ENCODE measurements at places on chromosomes 7 and 10.

- H3K27me3 ChIP-seq = no peaks in the 10 kb centered on the region
- no peak overlapping the region for H3K27ac ChIP-seq
- H3K36me3 ChIP-seq = no peaks in the 10 kb centered on the region
- no peaks in the 10 kb centered on the region for H3K4me1 ChIP-seq
Measured at GRCh38 chr10:49518982-49519578, 19.8 kb downstream of the ERCC6 start.

- no peaks in the 10 kb centered on the region for H3K4me1 ChIP-seq
- DNase-seq = no peak
- H3K36me3 ChIP-seq = no peaks in the 10 kb centered on the region
- H3K4me3 ChIP-seq = no peak overlapping the region
- H3K27me3 ChIP-seq = no peaks in the 10 kb centered on the region
Measured at GRCh38 chr10:36943544-36943943, 181.9 kb upstream of the ANKRD30A start.

DNA sequence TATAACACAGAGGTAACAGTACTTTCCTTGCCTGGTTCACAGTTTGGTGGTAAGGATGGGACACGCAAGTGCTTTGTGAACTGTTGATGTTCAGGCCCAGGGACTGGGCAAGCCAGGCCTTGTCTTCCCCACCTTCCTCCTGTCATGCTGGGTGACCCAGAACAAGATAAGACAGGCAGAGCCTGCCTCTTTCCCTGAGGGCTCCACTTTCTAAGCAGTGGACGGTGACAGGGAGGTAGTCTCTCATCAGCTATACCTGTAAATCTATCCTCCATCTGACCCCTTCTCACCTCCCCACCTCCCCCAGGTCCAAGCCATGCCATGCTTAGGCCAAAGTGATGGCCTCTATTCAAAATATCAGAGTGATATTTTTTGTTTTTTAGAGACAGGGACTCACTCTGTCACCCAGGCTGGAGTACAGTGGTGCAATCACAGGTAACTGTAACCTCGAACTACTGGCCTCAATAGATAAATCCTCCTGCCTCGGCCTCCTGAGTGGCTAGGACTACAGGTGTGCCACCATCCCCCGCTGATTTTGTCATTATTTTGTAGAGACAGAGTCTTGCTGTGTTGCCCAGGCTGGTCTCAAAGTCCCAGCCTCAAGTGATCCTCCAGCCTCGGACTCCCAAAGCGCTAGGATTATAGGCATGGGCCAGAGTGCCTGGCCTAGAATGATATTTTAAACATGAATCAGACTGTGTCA is 42.8 kb downstream of the PDLIM1 start:
- H3K36me3 ChIP-seq = peaks cover 19% of the 10 kb centered on the region
- DNase-seq = no peak
- H3K4me1 ChIP-seq = no peaks in the 10 kb centered on the region
- no peak overlapping the region for H3K4me3 ChIP-seq

DNA sequence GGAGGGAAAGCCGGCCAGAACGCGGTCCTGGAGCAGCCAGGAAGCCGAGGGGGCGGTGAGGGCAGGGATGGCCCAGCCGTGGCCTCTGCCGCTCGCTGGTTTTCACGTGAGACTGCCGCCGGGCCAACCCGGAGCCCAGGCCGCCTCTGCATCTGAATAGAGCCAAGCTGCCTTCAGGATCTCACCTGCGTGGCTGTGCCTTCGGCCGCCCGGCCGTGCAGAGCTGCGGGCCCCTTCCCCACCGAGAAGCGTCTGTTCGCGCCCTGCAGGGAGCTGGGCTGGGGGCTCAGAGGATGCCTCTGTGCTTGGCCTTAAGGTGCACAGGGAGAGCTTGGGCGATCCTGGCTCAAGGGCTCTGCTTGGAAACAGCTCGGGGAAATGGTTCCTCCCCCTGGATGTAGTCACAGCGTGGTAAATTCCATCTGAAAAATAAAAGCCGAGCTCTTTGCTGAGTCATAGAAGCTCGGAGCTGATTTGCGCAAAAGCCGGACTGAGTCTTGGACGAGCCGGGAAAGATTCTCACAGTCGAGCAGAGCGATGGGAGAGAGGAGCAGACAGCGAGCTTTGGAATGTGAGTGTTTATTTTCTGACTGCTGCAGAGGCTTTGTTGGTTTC is at the start of gene JAKMIP3:
Gene JAKMIP3, plus strand, starts transcription at position 456 of the 615 bp plus-strand sequence. CDS start 38,863 bp downstream, outside the sequence.
- no peaks in the 10 kb centered on the region for H3K4me1 ChIP-seq
- no peaks in the 10 kb centered on the region for H3K27me3 ChIP-seq
- DNase-seq = no peak
- no peak within 1 kb of the TSS for H3K4me3 ChIP-seq
- no peaks in the 10 kb centered on the region for H3K36me3 ChIP-seq

- no peak overlapping the region for H3K27ac ChIP-seq
- H3K27me3 ChIP-seq = no peaks in the 10 kb centered on the region
- DNase-seq = no peak
- peaks cover 3% of the 10 kb centered on the region for H3K4me1 ChIP-seq
- no peak overlapping the region for H3K4me3 ChIP-seq
- H3K36me3 ChIP-seq = no peaks in the 10 kb centered on the region
Measured at GRCh38 chr10:89695307-89695706, 6.1 kb upstream of the KIF20B start.

- DNase-seq = no peak
- no peak overlapping the region for H3K4me3 ChIP-seq
Measured at GRCh38 chr10:102596506-102596971, 47.7 kb upstream of the TRIM8 start.

DNA sequence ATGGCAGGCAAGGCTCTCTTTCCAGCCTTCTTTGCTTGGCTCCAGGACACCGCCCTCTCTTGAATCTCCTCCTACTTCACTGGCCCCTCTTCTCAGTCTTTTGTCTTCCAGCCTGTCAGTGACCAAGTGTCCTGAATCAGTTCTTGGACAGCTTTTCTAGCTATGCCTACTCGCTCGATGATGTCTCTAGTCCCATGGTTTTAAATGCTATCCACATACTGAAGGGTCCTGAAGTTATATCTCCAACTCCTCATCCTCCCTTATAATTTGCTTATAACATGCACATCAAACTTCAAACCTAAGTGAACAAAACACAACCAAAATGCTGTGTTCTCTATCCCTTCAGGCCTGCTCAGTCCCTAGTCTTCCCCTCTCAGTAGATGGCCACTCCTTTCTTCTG is 5.0 kb upstream of the GOLGA7B start:
- H3K36me3 ChIP-seq = no peaks in the 10 kb centered on the region
- DNase-seq = no peak
- peaks cover 6% of the 10 kb centered on the region for H3K27me3 ChIP-seq
- no peaks in the 10 kb centered on the region for H3K4me1 ChIP-seq

Measured in H1 (cell line).